ENCODE measurements at places on chromosomes 13 and 19. TPM values are rescaled to one million over a fixed set of nuclear protein-coding genes. Genes with fewer than 3 reads are reported as not detected.

Gene PPM1N
- 1.1 TPM for total RNA-seq

Gene ELANE
- not detected for total RNA-seq

DNA sequence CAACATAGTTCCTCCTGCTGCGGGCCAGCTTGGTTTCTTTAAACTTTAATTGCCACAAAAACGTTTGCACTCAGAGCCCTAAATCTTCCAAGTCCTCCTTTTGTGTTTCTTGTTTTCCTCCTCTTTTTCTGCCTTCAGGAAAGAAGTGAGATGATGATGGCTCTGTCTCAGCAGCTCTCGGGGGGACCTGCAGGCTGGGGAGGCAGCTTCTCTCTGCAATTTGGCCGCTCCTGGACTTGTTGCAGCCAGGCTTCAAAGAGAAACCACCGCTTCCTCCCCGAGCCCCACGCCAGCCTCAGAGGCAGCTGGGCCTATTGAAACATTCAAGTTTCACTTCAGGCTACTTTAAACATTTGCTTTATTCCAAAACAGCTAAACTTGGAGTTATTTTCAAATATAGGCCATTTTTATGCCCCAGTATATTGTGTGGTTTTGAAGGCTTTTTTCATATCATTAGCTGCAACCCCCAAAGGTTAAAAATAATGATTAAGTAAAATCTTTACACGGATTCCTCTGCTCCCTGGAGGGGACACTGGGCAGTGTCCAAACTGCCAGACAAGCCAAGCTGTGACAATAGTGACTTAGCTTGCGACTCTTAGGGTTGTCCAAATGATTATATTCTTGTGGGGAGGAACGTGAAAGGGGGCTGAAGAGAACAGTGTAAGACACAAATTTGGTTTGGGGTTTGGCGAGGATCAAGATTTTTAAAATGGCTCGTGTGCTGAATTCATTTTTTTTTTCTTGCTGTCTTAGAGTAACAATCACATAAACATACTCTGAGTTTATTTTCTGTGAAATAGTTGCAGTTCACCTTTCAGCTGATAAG is 330.8 kb downstream of the DLEU7 start:
- no peak for DNase-seq

DNA sequence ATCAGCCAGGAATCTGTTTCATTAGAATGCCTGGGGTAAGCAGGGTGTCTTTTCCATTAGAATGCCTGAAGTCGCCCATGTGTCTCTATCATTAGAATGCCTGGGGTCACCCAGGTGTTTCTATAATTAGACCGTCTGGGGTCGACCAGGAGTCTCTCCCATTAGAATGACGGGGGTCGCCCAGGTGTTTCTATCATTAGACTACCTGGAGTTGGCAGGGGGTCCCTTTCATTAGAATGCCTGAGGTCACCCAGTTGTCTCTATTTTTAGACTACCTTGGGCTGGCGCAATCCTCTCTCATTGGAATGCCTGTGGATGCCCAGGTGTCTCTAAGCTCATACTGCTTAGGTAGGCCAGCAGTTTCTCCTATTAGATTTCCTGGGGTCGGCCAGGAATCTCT is 1447.6 kb downstream of the UQCRFS1 start:
- DNase-seq, result no peak

GRCh38 chr13:74036373-74036772 is 97.8 kb downstream of the KLF12 start:
- DNase-seq, result no peak

- peak; percentile 69 for DNase-seq
These were observed 225.2 kb downstream of the FOXO1 start for GRCh38 chr13:40440990-40441820.

Gene LRRC63
- total RNA-seq, result 0.06 TPM

DNA sequence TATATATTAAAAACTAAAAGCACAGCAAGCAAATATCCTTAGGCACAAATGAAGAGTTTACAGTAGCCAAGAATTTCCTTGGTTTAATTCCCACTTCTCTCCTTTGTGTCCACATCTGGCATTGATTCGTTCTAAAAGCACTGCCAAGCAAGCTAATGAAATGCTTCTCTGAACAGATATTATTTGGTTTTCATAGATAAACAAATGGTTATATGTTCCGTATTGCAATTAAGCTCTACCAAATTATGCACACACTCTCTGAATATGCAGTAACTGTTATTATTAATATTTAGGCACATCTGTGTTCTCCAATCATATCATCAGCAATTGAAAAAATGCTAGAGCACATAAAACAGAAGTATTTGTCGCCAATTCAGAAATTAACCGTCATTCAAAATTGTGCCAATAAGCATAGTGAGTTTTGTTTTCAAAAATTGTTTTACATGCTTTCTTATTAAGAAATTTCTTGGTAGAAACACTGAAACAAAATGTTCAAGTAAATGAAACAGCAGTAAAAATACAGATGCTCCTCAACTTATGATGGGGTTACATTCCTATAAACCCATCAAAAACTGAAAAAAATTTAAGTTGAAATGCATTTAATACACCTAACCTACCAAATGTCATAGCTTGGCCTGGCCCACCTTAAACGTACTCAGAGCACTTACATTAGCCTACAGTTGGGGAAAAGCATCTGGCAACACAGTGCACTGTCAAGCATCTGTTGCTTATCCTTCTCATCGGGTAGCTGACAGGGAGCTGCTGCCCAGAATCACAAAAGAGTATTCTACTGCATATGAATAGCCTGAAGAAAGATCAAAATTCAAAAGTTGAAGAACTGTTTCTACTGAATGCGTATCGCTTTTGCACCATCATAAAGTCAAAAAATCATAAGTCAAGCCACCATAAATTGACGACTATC is 2134.7 kb downstream of the PCDH9 start:
- DNase-seq, result no peak

- no peak for DNase-seq
These were observed at the start of gene LHFPL6 for GRCh38 chr13:39602614-39603366. TSS of gene LHFPL6 (minus strand) at chr13:39603193.

- DNase-seq, result no peak
These were observed 14.9 kb upstream of the GRTP1 start for GRCh38 chr13:113378825-113379224.

- DNase-seq, result no peak
These were observed 1.6 kb upstream of the EPN1 start for GRCh38 chr19:55673465-55673864.

Gene IRGC
- total RNA-seq, result not detected

Gene ZNF726
- total RNA-seq, result 0.92 TPM

GRCh38 chr19:43759515-43759914 is 4.8 kb upstream of the SMG9 start:
- DNase-seq, result no peak

DNA sequence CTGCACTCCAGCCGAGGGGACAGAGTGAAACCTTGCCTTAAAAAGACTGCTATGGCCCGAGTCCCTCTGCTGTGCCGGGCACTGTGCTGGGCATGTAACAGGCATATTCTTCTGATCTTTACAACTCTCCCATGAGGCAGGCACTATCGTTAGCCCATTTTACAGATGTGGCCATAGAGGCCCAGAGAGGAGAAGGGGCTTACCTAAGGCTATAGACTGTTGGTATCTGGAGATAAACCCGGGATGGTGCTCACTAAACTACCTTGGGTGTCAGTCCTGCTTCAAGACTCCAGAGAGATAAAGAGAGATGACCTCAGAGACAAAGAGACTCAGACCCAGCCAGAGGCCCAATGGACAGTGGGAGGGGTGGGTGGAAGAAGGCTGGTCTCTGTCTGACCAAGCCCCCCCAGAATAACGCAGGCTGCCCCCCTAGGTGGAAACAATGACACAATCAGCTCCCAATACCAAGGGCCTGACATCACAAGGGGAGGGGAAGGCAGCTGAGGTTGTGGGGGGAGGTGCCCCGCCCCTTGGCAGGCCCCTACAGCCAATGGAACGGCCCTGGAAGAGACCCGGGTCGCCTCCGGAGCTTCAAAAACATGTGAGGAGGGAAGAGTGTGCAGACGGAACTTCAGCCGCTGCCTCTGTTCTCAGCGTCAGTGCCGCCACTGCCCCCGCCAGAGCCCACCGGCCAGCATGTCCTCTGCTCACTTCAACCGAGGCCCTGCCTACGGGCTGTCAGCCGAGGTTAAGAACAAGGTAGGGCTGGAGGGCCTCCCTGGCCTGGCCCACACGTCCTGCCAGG is at the start of gene CNN1:
Gene CNN1, plus strand, starts transcription at position 620 of the 805 bp plus-strand sequence. Its CDS starts 77 bp downstream, at position 697.
- DNase-seq, result no peak

Gene PINLYP
- 2.5 TPM for total RNA-seq

GRCh38 chr13:88601949-88602348 is 930.8 kb downstream of the SLITRK5 start:
- DNase-seq, result no peak

DNA sequence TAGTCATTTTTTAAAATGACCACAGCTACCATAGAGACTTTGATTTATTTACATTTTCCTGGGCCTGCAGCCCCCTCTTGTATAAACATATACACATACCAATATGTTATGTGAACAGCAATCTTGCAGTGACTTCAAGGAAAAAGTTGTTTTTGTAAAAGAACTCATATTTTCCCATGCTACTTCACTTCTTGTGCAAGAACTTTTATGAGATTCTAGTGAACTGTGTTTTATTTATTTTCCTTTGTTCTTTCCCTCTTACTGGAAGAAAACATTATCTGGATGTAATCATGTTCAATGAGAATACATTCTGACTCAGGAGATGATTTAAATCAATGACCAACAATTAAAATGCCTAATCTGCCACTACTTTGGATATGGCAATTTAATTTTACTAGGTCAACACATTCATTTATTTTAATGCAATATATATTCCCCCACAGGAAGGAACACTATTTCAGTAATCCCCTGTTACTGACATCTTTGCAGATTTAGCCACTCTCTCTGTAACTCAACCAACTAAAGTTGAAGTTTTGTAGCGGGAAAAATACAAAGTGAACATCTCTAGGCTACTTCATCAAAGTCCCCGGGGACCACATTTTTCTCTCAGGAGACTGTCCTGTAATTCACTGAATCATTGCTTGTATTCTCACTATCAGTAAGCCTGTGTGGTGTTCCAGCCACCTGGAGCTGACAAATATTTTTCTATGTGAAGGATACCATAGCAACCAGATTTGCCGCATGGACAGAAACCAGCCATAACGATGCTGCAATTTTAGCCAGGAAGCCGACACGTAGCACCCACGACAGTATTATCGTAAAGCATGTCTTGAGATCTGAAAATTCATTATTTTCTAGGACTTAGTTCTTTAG is 90.5 kb downstream of the STARD13 start:
- DNase-seq, result no peak

Gene ZNF534
- not detected for total RNA-seq

GRCh38 chr13:79581870-79582315 is 100.9 kb downstream of the NDFIP2 start:
- no peak for DNase-seq
